Central memory CD8-positive, alpha-beta T cell (primary cell): ENCODE measurements at places on chromosomes 11 and 22.

- H3K4me1 ChIP-seq: peaks cover 28% of the 10 kb centered on the region
- peak overlapping the region; percentile 86 for H3K27ac ChIP-seq
- DNase-seq: no peak
- H3K27me3 ChIP-seq: no peaks in the 10 kb centered on the region
- peak overlapping the region; percentile 90 for H3K4me3 ChIP-seq
These were observed 7.8 kb upstream of the GRAMD4 start for GRCh38 chr22:46612341-46612903.

- DNase-seq: no peak
- no peaks in the 10 kb centered on the region for H3K4me1 ChIP-seq
- H3K4me3 ChIP-seq: no peak overlapping the region
- no peak overlapping the region for H3K27ac ChIP-seq
- H3K36me3 ChIP-seq: no peaks in the 10 kb centered on the region
These were observed 837.3 kb downstream of the TBC1D22A start for GRCh38 chr22:47599753-47600152.

DNA sequence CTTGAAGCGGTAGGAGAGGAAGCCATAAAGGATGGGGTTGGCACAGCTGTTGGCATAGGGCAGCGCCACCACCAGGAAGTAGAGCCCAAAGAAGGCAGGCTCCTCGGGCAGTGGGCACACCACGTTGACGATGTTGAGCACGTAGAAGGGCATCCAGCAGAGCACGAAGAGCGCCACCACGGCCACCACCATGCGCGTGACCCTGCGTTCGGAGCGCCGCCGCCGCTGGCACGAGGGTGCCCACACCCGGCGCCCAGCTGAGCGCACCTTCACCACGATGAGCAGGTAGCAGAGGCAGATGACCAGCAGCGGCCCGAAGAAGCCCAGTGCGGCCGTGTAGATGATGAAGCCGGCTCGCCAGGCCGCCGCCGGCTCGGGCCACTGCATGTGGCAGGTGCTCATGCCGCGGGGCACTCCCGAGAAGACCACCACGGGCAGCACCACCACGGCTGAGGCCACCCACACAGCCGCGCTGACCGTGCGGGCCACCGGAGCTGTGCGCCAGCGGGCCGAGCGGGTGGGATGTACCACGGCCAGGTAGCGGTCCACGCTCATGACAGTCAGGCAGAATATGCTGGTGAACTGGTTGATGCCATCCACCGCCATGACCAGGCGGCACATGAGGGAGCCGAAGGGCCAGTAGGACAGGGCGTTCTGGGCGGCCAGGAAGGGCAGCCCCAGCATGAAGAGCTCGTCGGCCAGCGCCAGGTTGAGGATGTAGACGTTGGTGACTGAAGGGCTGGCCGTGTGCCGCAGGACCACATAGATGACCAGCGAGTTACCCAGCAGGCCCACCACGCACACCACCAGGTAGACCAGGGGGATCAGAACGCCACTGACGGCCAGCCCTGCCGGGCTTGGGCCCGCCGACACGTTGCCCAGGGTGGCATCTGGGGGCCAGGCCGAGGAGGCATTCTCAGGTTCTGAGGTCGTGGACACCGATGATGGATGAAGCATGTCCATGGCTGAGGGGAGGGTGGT, 5.1 kb downstream of the SSTR3 start:
- H3K27ac ChIP-seq: no peak overlapping the region
- H3K27me3 ChIP-seq: no peaks in the 10 kb centered on the region
- no peak for DNase-seq
- peaks cover 2% of the 10 kb centered on the region for H3K36me3 ChIP-seq

DNA sequence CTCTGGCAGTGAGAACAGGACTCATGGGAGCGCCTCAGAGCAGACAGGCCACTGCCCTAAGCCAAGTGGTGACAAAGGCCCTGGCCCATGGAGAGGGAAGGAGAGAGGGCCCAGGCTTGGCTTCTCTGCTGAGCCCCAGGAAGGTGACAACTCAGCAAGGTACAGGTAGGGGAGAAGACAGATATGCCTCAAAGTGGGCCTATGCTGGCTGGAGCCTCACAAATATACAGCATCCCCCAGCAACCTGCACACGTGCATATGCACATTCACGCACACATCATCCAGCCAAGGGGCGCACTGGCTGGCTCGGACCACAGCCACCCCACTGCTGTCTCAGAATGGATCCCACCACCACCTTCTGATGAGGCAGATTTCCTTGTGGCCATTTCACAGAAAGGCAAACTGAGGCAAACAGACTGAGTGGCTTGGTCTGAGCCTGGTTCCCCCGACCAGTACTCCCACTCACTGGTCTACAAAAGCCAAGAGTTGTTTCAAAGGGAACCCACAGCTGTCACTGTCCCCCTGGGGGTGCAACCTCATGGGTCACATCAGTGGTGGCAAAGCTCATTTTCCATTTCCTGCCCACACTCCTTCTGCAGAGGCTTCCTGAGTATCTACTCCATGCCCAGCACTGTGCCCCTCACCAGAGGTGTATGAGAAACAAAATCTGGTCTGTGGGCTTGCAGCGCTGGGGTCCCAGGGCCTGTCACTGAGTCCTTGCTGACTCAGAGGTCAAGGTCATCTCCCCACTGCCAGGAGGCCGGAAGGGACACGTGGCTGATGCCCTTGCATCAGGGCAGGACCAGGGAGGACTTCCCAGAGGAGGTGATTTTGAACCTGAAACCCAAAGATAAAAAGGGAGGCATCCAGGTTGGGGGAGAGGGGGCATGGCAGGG, 67.3 kb upstream of the PRR5 start:
- peaks cover 12% of the 10 kb centered on the region for H3K4me1 ChIP-seq
- peak overlapping the region; percentile 65 for H3K27ac ChIP-seq
- no peak overlapping the region for H3K4me3 ChIP-seq

- no peaks in the 10 kb centered on the region for H3K4me1 ChIP-seq
- DNase-seq: no peak
- H3K27me3 ChIP-seq: no peaks in the 10 kb centered on the region
- H3K36me3 ChIP-seq: peaks cover 25% of the 10 kb centered on the region
These were observed 35.0 kb downstream of the RDX start for GRCh38 chr11:110261195-110262071.

DNA sequence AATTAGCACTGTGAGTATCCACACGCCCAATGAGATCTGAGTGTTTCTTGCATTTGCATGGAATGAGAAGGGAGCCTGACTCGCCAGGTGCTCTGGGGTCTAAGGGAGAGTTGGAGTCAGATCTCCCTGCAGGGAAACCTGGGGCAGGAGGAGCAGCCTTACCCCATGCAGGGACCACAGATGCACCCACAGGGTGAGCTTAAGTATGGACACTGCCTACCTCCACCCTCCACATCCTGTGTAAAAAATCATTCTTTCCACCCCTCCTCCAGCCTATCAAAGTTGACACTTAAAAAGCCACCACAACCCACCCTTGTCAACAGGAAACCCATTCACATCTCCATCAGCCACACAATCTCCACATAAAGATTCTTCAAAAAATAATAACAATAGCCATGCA, 67.0 kb upstream of the IGLL5 start:
- peak overlapping the region; percentile 82 for H3K27ac ChIP-seq
- DNase-seq: peak; percentile 53

DNA sequence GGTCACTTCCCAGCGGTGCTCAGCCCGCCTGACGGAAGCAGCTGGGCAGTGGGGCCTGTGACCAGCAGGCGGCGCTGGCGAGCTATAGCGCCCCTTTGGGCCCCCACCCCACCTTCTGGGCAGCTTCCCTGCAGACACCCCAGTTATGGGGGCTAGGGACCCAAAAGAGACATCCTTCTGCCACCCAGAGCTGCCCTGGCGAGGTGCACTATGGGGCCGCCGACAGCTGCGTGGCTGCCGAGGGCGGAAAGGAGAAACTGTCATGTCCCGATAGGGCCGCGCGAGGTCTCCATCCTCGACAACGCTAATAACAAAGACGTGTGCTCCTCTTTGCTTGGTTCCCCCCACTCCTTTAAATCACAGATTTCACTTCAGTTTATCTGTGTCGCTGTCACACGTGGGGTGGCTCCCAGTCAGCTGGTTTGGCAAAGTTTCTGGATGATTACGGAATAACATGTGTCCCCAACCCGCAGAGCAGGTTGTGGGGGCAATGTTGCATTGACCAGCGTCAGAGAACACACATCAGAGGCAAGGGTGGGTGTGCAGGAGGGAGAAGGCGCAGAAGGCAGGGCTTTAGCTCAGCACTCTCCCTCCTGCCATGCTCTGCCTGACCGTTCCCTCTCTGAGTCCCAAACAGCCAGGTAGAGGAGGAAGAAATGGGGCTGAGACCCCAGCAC, 673 bp upstream of the MYO7A start:
- H3K36me3 ChIP-seq: no peaks in the 10 kb centered on the region
- H3K4me1 ChIP-seq: peaks cover 11% of the 10 kb centered on the region
- H3K4me3 ChIP-seq: peak overlapping the region; percentile 65
- no peaks in the 10 kb centered on the region for H3K27me3 ChIP-seq
- H3K27ac ChIP-seq: no peak overlapping the region

DNA sequence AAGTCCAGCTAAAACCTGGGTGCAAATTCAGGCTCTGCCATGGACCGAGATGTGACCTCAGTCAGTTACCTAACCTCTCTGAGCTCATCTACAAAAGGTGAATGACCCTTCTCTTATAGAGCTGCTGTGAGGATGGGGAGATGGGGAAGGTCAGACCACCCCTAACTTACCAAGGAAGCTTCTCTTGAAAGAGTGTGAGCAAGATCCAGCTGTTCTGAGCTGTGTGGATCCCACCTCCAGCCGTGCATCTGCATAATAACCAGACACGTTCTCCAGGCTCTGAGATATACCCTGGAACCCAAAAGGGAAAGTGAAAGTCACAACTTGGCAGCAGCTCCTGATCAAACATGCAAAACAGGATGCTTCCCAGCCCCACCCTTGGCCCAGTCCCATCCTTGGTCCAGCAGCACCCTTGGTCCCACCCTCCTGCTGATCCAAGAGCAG, at the start of gene APOL3:
Gene APOL3 (minus strand): TSS at position 257 of the 444 bp plus-strand sequence. CDS start 11,700 bp downstream, outside the sequence.
- peak; percentile 37 for DNase-seq
- peak within 1 kb of the TSS; percentile 97 for H3K4me3 ChIP-seq
- no peaks in the 10 kb centered on the region for H3K27me3 ChIP-seq
- H3K27ac ChIP-seq: peak within 1 kb of the TSS; percentile 99
- peaks cover 83% of the 10 kb centered on the region for H3K4me1 ChIP-seq

DNA sequence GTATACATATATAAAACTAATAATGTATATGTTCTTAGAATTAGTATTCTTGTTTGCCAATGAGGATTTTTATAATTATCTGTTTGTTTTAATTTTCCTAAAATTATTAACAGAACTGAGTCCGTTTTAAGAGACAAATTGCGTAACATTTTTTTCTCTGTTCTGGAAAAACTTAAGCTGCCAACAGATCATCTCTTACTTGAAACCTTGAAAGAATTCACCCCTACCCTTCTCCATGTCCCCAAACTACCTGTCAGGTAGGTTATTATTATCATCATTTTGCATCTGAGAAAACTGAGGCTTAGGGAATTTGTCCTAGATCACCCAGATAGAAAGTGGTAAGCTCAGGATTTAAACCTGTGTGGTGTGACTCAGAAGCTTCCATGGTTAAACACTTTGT, 14.7 kb downstream of the SLC5A4 start:
- no peak overlapping the region for H3K27ac ChIP-seq
- no peak for DNase-seq
- no peaks in the 10 kb centered on the region for H3K4me1 ChIP-seq
- H3K4me3 ChIP-seq: no peak overlapping the region
- peaks cover 40% of the 10 kb centered on the region for H3K27me3 ChIP-seq
- H3K36me3 ChIP-seq: no peaks in the 10 kb centered on the region

GRCh38 chr11:30436801-30437200, 113.9 kb downstream of the ARL14EP start:
- H3K27me3 ChIP-seq: no peaks in the 10 kb centered on the region
- H3K27ac ChIP-seq: no peak overlapping the region
- no peaks in the 10 kb centered on the region for H3K4me1 ChIP-seq
- no peak for DNase-seq
- H3K36me3 ChIP-seq: peaks cover 3% of the 10 kb centered on the region
- no peak overlapping the region for H3K4me3 ChIP-seq
